Left kidney (tissue), 8 donors: ENCODE measurements at places on chromosomes 6 and 20. TPM values are rescaled to one million over a fixed set of nuclear protein-coding genes. Genes with fewer than 3 reads are reported as not detected.

DNA sequence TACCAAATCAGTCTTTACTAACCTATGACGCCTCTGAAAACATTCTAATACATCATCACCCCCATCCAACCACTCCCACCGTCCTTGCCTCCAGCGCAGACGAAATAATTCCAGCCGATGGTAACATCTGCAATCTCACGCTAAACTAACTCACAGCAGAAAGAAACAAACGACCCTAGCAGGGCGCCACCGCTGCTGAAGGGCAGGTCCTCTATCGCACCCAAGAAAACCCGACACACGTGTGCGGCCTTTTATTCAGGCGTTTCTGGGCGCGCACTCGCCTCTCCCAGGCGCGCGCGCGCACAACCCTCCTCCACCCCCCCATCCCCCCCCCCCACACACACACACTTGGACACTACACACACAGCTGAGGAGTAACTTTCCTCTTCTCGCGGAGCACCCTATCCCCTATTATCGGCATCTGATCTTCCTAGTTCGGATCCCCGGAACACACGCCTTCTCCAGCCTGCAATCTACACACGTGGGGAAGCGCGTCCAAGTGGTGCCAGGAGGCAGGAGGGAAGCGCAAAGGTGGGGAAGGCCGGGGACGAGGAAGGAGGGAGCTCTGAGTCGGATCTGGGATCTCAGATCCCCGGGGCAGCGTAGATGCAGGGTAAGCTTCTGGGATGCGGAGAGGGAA is 1.4 kb downstream of the GFOD1 start:
- no peak for DNase-seq

DNA sequence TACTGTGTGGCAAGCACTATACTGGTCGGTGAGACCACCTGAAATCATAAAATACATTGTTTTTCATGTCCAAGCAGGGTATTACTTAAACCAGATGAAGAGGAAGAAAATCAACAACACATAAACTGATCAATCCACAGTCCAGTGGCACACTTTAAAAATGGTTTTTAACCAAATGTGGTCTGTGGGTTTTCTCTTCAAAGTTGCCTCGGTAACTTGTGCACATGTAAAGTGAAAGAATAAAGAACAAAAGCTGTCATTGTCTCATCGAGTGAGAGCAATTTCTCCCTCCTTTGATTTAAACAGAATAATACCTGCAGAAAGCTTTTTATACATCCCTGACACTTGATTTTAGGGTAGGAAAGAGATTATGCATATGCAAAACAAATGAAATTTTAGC is 3.7 kb downstream of the FLRT3 start:
- no peak for DNase-seq

GRCh38 chr20:57034001-57034400 is 232.4 kb downstream of the BMP7 start:
- DNase-seq = no peak

DNA sequence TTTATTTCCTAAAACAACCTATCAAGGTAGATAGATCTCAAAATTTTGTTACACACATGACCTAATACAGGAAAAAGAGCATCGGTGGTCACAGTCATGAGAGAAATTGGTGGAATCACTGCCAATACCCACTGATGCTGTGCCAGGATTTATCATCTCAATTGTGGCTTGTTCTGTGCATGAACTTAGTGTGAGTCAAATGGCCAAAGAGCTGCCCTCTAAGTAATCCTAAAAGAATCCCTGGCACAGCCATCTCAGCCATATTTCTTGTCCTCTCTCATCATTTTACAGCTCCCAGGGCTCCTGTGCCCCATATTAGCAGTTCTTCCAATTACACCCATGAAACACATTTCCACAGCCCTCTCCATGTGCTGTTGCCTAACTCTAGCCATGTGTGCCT is 6.1 kb downstream of the GSTA5 start:
- DNase-seq = no peak

The SOD2 gene
- 121 TPM for polyA plus RNA-seq

- no peak for DNase-seq
These were observed 6.7 kb downstream of the MYO6 start for GRCh38 chr6:75755704-75756103.

The LY6G6C gene
- 1.1 TPM for polyA plus RNA-seq

The NOX3 gene
- polyA plus RNA-seq = 1.6 TPM

The PSMA7 gene
- 188 TPM for polyA plus RNA-seq

The BEND6 gene
- 5.8 TPM for polyA plus RNA-seq
